ENCODE measurements at places on chromosomes 5 and 9.

- DNase-seq = no peak
Observed at GRCh38 chr5:33363537-33363936, 77.2 kb upstream of the TARS1 start.

- no peak for DNase-seq
Observed at GRCh38 chr9:75921391-75922127, 31.1 kb downstream of the PCSK5 start.

GRCh38 chr5:2378976-2379375, 372.5 kb downstream of the IRX2 start:
- DNase-seq = no peak

DNA sequence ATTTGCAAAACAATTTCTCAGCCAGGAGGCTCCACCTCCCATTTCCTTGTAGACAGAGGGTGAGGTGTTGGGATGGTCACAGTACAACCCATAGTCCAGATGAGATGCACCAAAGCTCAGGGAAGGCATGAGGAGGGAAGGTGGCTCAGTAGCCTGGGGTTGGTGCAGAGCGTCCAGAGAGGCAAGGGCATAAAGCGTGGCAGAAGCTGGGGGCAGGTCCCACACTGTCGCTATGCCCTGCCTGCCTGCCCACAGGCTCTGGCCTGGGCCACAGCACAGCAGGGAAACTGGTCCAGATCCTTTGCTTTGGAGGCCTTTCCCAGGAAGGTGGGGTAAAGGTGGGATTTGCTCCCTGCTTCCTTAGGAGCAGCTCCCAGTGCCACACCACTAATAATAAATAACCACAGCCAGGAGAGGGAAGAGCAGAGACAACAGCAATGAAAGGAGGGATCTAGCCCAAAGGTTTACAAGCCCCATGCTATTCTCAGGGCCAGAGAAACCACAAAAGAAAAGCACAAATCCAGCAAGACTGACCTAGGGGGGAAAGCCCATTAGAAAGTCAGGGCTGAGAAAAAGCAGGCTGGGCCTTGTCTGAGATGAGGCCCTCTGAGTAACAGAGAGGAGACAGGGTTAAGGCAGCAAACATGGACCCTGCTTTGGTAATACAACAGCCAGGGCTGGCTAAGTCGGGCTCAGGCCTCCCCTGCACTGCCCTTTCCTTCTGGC, 27.2 kb downstream of the PCDHGC5 start:
- no peak for DNase-seq

DNA sequence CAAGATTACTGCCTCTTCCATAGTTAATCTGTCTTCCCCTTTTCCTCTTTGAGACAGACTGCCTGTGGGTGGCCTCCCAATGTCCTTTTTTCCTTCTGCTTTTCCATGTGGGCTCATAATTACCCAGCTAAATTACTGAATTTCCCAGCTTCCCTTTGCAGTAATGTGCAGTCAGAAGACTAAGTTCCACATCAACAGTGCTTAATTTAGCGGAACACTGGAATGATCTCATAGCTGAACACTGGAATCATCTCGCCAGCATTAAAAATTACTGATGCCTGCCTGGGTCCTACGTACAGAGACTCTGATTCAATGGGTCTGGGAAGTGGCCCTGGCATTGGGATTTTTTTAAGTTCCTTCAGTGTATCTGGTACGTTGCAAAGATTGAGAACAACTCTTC, 84.3 kb downstream of the DNAH5 start:
- DNase-seq = no peak

GRCh38 chr5:147464211-147464610, 45.7 kb downstream of the DPYSL3 start:
- DNase-seq = peak; percentile 13

DNA sequence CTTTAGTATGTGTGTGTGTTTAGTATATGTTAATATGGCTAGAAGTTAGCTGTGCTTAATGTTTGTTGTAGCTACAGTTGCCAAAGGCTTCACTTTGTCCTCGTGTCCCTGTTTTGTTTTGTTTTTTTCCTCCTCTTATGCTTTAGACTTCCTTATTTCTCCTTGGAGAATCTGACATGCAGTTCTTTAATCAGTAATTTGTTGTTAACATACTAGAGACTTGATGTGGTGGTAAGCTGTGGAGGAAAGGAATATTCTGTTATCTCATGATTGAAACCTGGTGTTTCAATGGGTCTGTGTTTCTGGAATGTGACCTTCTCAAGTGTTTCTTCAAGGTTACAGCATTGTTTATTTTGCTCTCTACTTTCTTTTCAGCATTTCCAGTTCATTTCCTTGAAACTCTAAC, 515.6 kb upstream of the ST8SIA4 start:
- no peak for DNase-seq

DNA sequence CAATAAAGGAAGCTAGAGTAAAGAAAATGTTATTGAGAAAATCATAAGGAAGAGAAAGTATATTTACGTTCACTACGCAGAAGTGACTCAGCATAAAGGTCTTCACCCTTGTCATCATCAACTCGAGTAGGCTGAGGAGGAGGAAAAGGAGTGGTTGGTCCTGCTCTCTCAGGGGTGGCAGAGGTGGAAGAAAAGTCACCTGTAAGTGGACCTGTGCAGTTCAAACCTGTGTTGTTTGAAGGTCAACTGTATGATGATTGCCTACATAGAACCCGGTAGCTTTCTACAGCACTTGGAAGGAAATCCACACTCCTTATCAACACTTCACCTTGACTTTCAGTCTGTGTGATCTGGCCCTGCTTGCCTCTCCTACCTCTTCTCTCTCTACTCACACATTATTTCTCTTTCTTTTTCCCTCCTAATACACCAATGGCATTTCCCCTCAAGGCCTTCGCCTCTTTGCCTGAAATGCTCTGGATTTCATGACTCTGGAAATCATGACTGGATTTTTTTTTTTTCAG, 109.3 kb upstream of the CPEB4 start:
- DNase-seq = no peak

DNA sequence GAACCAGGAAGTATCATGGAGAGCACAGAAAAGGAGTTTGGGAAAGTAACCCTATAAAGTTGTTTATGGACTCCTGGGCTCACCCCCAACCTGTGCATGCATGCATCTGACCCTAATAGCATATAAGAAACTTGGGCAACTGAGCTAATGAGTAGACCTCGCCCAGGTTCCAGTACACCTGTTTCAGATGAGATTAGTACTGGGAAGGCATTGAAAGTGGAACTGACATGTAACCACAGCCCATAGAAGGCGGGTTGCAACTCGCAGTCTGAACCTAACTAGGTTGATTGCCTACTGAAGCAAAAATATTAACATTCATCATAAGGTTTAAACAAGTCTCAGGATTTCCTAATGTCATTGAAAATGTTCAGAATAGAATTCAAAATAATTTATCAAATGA, 87.0 kb downstream of the WNK2 start:
- no peak for DNase-seq

DNA sequence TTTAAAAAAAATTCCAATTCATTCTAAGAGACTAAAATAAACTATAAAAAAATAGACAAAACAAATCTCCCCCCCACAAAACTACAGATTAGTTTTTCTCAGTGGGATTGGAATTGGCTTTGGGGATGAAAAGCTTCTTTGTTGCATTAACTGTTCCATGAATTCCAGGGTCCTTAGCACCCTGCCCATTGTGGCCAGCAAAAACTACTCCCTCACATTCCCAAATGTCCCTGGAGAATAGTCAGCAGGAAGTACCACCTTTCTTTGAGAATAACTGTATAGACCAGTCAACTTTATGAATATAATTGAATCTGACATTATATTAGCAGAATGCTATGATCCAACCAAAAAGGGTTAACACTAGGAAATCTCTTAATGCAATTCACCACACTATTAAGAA, 147.9 kb downstream of the LPAR1 start:
- DNase-seq = no peak

- no peak for DNase-seq
Observed at GRCh38 chr5:60522292-60522905, 177.6 kb downstream of the DEPDC1B start.

DNA sequence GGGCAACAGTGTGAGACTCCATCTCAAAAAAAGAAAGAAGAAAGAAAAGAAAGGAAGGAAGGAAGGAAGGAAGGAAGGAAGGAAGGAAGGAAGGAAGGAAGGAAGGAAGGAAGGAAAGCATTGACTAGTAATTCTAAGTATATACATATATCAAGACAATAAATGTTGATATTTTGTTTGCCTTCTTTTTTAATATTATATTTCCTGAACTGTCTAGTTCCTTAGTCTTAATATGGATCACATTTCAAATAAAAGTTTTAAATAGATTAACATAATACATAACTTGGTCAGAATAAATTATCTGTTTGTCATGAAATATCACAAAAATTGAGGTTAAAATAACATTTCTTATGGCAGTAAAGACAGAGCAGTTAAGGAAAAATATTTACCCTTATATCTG, 1448.4 kb upstream of the C9orf72 start:
- DNase-seq = no peak

- no peak for DNase-seq
Observed at GRCh38 chr5:59275170-59275509, 618.4 kb downstream of the PDE4D start.
